ENCODE measurements at places on chromosomes 7 and 10. TPM values are rescaled to one million over a fixed set of nuclear protein-coding genes. Genes with fewer than 3 reads are reported as not detected.

GRCh38 chr7:107924841-107925504, 34.0 kb downstream of the DLD start:
- no peak overlapping the region for H3K4me3 ChIP-seq
- no peaks in the 10 kb centered on the region for H3K36me3 ChIP-seq

Gene SPDYE11
- total RNA-seq = not detected

DNA sequence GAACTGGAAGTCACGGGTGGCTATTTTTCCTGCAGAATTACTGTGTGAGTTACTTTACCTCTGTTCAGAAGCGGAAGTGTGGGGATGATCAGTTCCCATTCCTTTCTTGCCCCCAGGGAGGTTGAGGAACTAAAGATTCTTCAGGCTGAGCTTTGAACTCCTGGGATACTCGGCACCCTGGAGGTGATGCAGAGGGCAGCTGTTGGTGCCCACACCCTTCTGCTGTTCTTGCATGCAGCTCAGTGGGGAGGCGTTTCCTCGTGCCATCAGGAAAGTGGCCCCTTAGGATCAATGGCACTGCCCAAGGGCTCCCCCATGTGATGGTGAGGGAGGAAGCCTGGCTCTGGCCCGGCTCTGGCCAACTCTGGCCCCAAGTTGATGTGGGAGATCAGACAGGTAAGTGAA, 44.7 kb upstream of the MXI1 start:
- H3K27ac ChIP-seq = no peak overlapping the region
- H3K27me3 ChIP-seq = no peaks in the 10 kb centered on the region
- H3K4me1 ChIP-seq = no peaks in the 10 kb centered on the region
- H3K36me3 ChIP-seq = no peaks in the 10 kb centered on the region

DNA sequence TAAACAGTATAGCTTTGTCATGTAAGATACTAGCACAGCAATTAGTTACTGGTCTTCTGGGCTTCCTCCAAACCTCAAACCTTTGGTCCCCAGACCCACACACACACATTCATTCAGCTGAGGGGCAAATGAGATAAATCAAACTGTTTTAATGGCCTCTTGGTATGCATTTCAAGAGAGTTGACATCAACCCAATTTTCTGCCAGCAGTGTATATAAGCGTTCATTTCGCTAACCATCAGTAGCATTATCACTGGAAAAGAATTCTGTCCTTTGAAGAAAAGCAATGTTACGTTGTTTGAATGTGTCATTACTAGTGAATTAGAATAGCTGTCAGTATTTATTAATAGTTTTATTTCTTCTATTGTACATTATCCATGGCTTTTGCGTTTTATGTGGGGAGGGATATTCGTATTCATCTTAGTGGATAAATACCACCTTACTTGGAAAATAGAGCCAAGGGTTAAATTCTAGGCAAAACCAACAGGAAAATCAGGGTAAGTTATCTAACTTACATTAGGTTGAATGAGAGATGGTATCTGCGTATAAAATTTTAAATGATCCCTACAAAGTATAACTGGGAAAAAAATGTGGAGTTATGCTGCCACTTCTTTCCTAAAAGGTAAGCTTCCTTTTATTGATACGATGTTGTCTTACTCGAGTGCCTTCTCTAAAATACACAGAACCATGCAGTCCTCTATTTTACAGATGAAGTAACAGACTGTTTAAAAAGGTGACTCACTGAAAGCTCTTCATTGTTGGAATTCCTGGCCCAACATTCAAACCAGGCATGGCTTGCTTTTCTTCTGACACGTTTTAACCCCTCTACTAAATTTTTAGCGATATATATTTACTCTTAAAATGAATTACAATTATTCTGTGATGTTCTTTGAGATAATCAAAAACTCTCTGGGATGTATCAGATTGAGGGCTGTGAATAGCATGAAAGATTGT, 2.0 kb upstream of the ZMYND11 start:
- DNase-seq = no peak
- H3K4me1 ChIP-seq = peaks cover 9% of the 10 kb centered on the region
- H3K27me3 ChIP-seq = no peaks in the 10 kb centered on the region
- no peak overlapping the region for H3K4me3 ChIP-seq
- no peak overlapping the region for H3K27ac ChIP-seq

DNA sequence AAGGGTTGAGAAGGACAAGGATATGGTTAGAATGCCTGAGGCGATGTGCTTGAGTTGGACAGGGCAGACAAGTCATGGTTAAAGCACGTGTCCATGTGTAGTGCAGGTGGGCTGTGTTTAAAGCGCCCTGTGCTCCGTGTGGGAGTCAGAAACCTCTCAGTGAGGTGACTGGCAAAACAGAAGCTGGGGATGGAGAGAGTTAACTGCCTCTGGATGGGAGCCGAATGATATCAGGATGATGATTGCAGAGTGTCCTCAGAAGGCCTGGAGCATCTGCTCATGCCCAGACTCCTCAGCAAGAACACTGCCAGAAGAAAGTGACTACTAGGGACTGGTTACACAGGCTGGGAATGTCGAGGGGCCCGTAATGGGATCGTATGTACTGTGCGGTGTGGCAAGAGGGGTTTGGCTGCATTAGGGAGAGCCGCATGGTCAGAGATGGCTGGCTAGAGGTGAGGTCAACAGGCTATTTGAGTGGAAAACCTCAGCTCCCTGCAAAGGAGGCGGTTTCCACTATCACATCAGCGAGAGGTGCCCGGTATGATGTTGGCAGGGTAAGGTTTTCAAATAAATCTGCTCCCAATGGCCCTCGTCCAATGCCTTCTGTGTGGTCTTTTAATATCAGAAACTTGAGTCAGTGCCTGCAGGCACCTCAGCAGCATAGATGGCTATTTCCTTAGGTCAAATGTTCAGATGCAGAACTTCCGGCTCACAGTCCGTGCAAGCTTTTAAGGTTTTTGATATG, 26.1 kb upstream of the MRC1 start:
- no peak overlapping the region for H3K4me3 ChIP-seq
- no peaks in the 10 kb centered on the region for H3K36me3 ChIP-seq
- H3K27ac ChIP-seq = no peak overlapping the region
- H3K4me1 ChIP-seq = no peaks in the 10 kb centered on the region
- H3K27me3 ChIP-seq = no peaks in the 10 kb centered on the region

Gene CLDN4
- total RNA-seq = 55.7 TPM
